ENCODE measurements at places on chromosomes 4 and X.

DNA sequence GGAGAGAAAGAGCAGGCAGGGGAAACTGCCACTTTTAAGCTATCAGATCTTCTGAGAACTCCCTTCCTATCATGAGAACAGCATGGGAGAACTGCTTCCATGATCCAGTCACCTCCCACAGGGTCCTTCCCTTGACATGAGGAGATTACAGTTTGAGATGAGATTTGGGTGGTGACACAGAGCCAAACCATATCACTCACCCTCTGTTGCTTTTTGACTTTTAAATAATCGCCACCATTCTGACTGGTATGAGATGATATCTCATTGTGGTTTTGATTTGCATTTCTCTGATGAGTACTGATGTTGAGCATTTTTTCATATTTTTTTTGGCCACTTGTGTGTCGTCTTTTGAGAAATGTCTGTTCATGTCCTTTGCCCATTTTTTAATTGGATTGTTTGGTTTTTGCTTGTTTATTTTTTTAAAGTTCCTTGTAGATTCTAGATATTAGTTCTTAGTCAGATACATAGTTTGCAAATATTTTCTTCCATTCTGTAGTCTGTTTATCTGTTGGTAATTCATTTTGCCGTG, 6.5 kb upstream of the PAQR3 start:
- DNase-seq = no peak

DNA sequence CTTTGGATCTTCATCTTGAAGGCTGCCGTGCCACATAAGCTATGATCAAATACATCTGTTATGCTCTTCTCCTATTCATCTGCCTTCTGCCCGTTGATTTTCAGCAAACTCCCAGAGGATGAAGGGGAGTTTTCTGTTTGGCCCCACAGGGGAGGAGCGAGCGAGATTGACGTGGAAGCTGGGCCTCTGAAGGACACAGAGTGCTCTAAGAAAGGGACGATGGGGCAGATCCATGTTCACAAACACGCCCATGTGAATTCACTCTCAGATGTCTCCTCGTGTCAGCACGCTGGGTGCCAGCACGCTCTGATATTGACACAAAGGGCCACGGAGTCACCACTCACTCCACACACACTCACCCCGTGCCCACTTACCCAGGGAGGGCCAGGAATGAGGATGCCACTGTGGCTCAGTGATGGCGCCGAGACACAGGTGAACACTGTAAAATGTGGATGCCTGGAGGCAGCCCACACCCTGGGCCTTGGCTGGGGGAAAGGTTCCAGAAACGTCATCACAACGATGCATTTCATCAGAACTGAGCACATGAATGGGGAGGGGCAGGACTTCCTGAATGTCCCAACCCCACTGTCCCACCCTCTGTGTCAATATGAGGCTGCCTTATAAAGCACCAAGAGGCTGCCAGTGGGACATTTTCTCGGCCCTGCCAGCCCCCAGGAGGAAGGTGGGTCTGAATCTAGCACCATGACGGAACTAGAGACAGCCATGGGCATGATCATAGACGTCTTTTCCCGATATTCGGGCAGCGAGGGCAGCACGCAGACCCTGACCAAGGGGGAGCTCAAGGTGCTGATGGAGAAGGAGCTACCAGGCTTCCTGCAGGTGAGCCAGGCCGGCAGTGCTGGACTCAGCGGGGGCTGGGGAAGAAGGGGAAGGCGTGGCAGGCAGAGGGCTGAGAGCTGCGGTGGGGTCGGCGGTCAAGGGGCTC, at the start of gene S100P:
Gene S100P, plus strand, starts transcription at position 648 of the 946 bp plus-strand sequence. Its CDS starts 55 bp downstream, at position 703.
- DNase-seq = no peak

DNA sequence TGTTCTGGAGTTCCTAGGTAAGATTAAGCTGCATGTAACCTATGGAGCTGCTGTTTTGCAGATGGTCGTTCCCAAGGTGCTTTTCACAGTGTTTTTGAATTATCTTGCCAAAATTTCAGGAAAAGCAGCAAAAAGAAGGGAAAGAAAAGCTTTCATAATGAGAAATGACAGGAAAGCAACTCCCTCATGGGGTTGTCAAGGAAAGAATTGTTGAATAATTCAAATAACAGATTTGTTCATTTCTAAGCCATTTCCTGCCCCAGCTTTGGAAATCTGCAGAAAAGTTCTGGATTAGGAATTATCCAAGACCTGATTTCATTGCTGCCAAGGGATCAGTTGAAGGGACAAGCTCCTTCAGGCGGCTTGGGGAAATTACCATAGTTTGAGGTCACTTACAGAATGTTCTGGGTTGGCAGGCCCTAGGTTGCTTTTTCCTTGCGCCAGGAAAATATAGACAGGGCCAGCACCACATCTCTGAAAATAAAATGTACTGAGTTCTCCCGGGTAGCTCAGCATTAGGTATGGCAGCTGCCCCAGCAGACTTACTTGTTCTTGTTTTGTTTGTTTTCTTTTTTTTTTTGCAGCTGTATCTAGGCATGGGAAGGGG, 354.7 kb downstream of the STIM2 start:
- no peak for DNase-seq

DNA sequence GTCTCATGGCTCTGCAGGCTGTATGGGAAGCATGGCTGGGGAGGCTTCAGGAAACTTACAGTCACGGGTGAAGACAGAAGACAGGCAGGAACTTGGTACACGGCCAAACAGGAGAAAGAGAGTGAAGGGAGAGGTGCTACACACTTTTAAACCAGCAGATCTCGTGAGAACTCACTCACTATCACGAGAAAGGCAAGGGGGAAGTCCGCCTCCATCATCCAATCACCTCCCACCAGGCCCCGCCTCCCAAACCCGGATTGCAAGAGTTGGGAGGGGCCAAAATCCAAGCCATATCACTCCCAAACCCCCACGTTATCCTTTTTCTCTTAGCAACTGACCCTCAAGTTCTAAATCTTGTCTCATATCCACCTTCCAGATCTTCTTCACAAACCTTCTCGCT, 1710.5 kb upstream of the TENM3 start:
- DNase-seq = no peak

GRCh38 chrX:112687189-112687691, 7.5 kb upstream of the LHFPL1 start:
- DNase-seq = no peak

Data from SHP77 treated with DMSO at 0.1 percent for 48 hours (cell line).